Cardiac muscle cell (in vitro differentiated cells and primary cell): ENCODE measurements at places on chromosomes 13 and 19. TPM values are rescaled to one million over a fixed set of nuclear protein-coding genes. Genes with fewer than 3 reads are reported as not detected.

Gene PARP4
- 26.2 and 37.8 TPM in 2 replicates for total RNA-seq

Gene MEIOSIN
- 0.11 and 0.33 TPM in 2 replicates for total RNA-seq

Gene UNC13A
- 0.21 and 0.54 TPM in 2 replicates for total RNA-seq

Gene FUT2
- total RNA-seq, result not detected in 2 replicates

Gene FPR1
- not detected in 2 replicates for total RNA-seq

GRCh38 chr13:25300861-25301346 lies 521 bp upstream of the NUP58 start:
- H3K36me3 ChIP-seq, result peaks cover 7% of the 10 kb centered on the region
- DNase-seq, result no peak
- peaks cover 32% of the 10 kb centered on the region for H3K27me3 ChIP-seq

GRCh38 chr19:28544451-28545261 lies 668.3 kb downstream of the UQCRFS1 start:
- H3K36me3 ChIP-seq, result no peaks in the 10 kb centered on the region
- H3K27me3 ChIP-seq, result no peaks in the 10 kb centered on the region
- no peak overlapping the region for H3K27ac ChIP-seq
- no peaks in the 10 kb centered on the region for H3K4me1 ChIP-seq

GRCh38 chr13:28582225-28582891 lies 76.6 kb upstream of the POMP start:
- H3K4me1 ChIP-seq, result no peaks in the 10 kb centered on the region
- no peaks in the 10 kb centered on the region for H3K27me3 ChIP-seq
- no peaks in the 10 kb centered on the region for H3K36me3 ChIP-seq
- no peak overlapping the region for H3K27ac ChIP-seq
- DNase-seq, result peak; percentile 15

DNA sequence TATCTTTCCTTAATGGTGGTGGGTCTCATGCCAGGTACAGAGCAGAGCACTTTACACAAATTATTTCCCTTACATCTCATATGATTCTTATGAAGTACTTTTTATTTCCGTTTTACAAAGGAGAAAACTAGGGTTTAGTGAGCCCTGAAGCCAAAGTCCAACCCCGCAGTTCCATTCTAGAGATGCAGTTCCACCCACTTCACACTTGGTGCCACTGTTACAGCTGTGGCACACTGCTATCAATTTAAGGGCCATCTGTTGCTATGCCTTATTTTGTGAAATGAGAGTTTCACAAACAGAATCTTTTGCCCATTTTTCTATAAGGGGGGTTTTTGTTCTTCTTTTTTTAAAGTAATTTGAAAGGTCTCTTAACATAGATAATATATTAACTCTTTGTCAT lies 12.9 kb downstream of the MIPEP start:
- no peaks in the 10 kb centered on the region for H3K27me3 ChIP-seq
- H3K27ac ChIP-seq, result no peak overlapping the region
- peaks cover 4% of the 10 kb centered on the region for H3K36me3 ChIP-seq
- DNase-seq, result peak; percentile 29
- no peaks in the 10 kb centered on the region for H3K4me1 ChIP-seq
- no peak overlapping the region for H3K4me3 ChIP-seq

GRCh38 chr19:9935506-9936325 lies 599 bp downstream of the OLFM2 start:
- peaks cover 12% of the 10 kb centered on the region for H3K27me3 ChIP-seq
- peak overlapping the region; percentile 88 for H3K4me3 ChIP-seq
- no peaks in the 10 kb centered on the region for H3K4me1 ChIP-seq
- H3K36me3 ChIP-seq, result no peaks in the 10 kb centered on the region
